ENCODE measurements at places on chromosomes 2 and 18.

DNA sequence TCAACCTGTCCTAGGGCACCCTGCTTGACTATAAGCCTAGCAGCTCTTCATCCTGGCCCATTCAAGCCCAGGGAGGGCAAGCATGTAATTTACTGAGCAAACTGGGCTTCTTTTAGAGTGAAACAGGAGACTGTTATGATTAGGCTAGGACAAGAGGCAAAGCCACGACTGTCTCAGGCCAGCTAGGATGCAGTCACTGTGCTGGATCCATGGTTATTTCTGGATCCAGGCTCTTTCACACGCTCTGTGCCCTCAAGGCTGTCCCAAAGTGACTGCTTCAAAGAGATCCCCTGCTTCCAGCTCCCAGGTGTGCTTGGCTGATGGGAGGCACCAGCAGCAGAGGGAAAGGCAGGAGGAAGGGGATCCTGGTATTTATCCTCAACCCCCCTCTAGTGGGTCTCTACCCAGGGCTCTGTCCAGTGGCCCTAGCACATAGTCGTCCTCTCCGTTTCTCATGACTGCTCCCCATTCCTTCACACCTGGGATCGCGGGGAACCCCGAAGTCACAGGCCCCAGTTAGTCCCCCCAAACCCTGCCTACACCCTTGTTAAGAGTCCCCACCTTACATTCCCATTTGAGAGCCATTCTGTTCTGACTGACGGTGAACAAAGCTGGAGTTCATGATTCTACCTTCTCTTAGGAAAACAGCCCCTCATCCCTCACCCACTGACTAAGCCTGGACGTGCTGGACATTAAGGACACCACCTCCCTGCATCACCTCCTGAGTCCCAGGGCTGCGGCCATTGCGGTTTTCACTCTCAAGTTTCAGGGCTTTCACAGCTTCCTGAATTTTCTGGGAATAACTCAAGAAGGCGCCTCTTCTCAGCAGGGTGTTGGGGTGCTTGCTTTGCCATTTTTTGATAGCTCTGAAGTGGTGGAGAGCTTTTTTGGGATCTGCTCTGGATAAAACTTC is 63.2 kb downstream of the POLR1A start:
- no peak for DNase-seq

- DNase-seq, result no peak
These were observed 110.2 kb downstream of the ANTXR1 start for GRCh38 chr2:69123182-69123581.

GRCh38 chr2:108423502-108424251 is 25.3 kb upstream of the GCC2 start:
- peak; percentile 73 for DNase-seq

DNA sequence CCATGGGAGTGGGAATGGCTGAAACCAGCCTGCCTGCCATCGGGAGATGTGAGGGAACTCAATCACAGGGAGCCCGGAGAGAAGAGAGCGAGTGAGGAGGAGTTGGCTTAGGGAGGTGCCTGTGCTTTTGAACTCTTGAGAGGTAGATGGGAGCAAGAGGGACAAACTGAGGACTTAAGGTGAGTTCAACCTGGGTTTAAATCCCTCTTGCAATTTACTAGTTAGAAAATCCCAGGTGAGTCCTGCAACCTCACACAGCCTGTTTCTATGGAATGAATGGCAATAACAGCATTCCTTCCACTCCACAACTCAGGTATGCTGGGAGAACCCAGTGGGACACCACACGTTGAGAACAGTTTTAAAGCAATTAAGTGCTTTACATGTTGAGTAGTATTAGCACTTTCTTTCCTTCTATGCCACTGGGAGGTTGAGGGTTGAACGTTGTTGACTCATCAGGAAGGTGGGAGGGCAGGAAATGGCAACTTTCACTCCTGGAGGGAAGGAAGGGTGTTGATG is 57.3 kb downstream of the VIT start:
- DNase-seq, result no peak

GRCh38 chr2:238505892-238506280 is 79.2 kb downstream of the ASB1 start:
- no peak for DNase-seq

DNA sequence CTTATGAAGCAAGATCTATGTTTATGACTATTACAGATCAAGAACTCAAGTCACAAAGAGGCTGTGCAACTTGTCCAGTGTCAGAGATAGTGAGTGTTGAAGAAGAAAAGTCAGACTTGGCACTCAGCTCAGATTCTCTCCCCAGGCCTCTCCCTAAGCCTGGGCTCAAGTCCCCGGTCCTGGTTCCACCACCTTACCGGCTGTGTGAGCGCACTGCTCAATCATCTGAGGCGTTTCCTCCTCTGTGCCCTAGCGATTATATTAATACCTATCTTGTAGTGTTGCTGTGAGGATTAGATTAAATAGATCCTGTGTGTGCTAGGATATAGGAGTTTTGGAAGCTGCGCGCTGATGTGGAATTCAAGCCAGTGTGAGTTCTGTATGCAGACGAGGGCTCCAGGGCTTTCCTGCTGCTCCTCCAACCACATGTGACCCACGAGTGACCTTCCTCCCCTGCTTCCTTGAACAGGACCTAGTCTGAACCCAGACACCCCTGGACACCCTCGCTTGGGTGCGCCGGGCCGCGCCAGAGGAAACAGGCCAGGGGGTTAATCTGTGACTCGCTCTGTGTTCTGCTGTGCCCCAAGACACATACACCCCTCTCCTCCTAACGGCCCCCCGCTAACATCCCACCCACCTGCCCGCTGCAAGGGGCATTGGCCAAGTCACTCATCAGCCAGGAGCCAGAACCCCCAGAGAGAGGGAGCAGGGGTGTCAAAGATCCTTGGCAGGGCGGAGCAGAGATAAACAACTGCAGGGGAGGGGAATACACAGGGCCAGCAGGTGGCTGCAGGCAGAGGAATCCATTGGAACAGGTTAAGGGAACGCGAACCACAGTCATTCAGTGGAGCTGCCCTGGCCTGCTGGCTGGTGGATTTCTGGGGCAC is 38.3 kb downstream of the TNS1 start:
- DNase-seq, result peak; percentile 6

All from small intestine (tissue), 16 donors.